Large intestine (tissue), 12 donors: ENCODE measurements at places on chromosomes 4 and X. TPM values are rescaled to one million over a fixed set of nuclear protein-coding genes. Genes with fewer than 3 reads are reported as not detected.

ZBED1 gene
- 35.9 TPM for polyA plus RNA-seq

- DNase-seq, result no peak
These were observed 333.3 kb upstream of the DDX53 start for GRCh38 chrX:22666441-22666840.

TEX13A gene
- polyA plus RNA-seq, result not detected

GRCh38 chr4:6749340-6750171, 33.0 kb upstream of the KIAA0232 start:
- DNase-seq, result peak; percentile 94

DNA sequence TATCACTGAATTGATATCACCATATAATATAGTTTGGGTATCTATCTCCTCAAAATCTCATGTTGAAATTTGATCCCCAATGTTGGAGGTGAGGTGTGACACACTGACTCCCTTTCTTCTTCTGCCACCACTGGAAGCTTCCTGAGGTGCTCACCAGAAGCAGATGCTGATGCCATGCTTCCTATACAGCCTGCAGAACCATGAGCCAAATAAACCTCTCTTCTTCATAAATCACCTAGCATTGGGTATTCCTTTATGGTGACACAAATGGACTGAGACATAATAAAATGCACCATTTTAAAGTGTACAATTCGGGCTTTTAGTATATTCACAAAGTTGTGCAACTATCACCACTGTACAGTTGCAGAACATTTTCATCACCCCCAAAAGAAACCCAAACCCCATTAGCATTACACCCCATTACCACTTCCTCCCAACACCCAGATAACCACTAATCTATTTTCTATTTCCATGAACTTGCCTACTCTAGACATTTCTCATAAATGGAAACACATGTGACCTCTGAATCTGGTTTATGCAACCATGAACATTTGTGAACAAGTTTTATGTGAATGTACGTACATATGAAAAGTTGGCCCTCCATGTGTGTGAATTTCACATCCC, 148.9 kb downstream of the OPHN1 start:
- no peak for DNase-seq

DNA sequence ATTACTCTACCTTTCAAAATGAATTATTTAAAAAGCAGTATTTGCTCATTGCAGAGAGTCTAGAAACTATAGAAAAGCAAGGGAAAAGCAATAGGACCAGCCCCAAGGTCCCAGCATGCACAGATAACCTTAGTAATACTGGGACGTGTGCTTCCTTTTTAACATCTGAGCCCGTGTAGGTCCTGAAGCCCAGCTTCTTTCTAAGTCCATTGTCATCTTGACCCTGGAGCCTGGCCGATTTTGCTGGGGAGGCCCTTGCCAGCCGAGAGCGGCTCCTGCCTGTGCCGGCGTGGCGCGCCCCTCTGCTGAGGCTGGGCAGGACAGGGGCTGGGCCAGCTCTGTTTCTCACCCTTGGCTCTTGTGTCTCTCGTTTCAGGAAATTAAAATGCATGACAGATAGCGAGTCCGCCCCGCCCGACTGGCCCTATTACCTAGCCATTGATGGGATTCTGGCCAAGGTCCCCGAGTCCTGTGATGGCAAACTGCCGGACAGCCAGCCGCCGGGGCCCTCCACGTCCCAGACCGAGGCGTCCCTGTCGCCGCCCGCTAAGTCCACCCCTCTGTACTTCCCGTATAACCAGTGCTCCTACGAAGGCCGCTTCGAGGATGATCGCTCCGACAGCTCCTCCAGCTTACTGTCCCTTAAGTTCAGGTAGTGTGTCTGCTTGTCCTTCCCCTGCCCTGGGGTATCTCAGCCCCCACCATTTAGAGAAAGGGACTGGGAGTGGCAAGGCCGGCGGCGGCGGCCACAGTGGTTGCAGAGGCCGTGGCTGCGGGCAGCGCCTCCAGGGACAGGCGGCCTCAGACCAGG, 4.1 kb downstream of the MSANTD1 start:
- DNase-seq, result no peak

FMR1 gene
- polyA plus RNA-seq, result 103 TPM

- DNase-seq, result no peak
These were observed 38.0 kb upstream of the GATB start for GRCh38 chr4:151798678-151799416.

DNA sequence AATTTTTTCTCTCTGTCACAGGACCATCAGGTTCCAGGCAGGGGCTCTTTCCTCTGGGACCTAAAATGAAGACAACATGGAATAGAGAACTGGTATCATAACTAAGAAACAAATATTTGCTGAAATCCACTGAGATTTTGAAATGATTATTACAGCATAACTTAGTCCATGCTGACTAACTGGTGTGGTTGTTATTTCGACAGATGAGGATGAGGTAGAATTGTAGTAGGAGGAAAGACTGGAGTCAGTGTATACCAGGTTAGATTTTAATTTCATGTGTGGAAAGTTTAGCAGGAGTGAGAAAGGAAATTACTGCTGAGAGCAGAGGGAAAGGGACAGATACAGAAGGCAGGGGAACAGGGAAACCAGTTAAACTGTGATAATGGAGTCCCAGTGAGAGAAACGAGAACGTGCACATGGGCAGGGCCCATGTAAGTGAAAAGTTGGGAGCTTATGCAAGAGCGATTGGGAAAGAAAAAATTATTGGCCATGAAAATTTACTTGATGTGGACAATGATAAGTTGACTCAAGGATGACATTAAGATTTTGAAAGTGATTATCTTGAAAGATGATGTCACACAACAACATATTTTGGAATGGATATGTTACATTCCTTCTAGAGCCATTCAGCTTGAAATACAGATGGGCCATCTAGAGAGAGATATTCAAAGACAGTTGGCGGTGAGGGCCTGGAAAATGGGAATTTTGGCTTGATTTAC, 98.7 kb upstream of the DDIT4L start:
- no peak for DNase-seq

DNA sequence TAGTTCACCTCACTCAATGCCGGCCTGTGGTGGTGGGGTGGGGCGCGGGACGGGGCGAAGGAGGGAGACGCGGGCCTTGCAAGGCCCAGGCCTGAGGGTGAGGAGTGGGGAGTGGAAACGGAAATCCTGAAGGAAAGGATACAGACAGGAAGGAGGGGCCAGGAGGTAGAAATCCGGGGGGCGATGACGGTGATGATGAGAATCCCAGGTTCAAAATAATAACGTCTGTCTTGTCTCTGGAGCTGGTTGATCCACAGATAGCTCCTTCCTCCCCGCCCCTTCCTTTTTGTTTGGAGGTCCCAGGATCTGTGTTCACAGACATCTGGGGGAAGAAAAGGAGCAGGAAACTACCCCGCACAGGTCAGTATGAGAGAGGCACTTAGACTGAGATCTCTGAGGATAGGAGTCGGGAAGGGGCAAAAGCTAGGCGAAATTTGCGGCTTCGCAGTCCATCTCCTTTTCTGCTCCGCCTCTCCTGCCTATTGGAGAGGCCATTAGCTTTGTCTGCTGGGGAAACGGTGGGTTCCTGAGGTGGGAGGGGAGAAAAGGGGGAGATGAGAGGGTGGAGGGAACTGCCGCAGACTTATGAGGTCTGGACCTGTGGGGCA, 746 bp downstream of the TCEAL7 start:
- peak; percentile 12 for DNase-seq

QRFPR gene
- polyA plus RNA-seq, result 0.97 TPM

BMPR1B gene
- 1.2 TPM for polyA plus RNA-seq

GRCh38 chrX:11444052-11444451, 150.8 kb downstream of the AMELX start:
- no peak for DNase-seq

DNA sequence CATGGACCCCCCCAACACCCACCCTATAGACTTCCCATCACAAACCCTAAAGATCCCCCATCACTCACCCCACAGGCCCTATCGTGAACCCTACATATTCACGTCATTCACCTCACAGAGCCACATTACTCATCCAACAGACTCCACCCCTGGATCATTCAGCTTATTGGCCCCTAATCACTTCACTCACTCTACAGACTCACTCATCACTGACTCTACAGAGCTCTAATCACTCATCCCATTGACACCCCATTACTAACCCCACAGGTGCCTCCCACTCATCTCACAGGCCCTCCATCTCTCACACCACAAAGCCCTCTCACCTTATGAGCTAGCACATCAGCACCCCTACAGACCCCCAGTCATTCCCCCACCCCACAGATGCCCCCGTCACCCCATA, 6.3 kb upstream of the TBC1D25 start:
- no peak for DNase-seq

GRCh38 chrX:11445540-11445939, 152.3 kb downstream of the AMELX start:
- no peak for DNase-seq

DNA sequence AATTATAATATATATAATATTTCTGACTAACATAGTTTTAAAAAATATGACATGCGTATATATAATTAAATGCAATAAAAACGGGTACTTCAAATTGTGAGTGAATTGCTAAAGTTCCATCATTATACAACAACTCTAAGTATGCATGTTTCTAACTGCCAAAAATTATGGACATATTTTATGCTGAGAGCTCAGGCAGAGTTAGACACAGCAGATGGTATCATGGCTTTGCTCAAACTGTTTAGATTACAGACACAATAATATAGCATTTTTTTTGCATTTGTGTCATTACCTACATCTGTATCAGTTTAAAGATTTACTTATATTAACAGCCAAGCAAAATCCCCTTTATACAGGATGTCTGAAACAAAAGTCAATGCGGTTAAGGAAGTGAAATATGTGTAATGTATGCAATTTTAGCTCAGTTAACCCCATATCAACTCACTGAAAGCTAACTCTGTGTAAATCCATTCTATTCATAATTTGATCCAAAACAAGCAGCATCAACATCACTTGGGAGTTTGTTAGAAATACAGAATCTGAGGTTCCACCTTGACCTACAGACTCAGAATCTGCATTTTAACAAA, 119.1 kb upstream of the CNKSR2 start:
- DNase-seq, result no peak

DNA sequence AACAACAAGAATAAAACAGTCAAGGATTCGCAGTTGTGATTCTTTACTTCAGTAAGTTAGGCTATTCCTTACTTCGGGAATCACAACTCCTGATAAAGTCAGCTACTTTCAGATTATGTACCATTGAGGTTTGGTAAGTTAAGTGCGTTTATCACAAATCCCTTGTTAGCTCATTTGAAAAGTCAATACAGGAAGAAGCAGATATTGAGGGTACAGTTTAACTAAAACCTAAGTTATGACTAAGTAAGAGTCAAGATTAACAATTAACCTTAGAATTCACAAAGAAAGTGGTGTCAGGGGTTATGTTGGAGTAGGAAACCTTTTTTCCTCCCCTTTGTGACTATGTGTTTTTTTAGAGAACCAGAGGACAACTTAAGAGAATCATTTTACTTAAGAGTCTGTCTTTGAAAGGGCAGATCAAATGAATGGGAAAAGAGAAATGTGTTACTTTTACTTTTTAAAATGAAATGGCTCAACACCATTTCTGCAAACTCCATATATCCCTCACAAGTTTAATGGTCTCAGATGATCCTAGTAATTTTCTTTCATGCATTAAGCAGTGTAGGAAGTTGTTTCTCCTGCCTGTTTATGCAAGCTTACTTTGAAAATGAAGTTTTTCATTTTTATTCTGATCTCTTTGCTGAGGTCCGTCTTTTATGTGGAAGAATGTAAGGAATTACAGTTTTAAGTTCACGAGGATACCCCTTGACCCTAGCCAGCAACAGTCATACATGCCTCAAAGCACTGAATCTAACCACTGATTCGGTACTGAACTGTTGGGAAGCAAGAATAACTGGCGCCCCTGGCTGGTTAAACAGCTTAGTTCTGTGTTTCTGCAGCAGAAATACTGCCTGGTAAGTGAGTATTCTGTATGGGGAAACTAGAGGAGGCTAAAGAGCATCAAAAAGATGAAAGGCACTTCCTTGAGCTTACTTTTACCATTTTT, 211.7 kb downstream of the SLC4A4 start:
- peak; percentile 73 for DNase-seq

ZGRF1 gene
- polyA plus RNA-seq, result 7.3 TPM

SLC16A2 gene
- polyA plus RNA-seq, result 7.2 TPM

NEUROG2 gene
- not detected for polyA plus RNA-seq

GRCh38 chrX:53321230-53321942, 40.0 kb upstream of the IQSEC2 start:
- no peak for DNase-seq

DNA sequence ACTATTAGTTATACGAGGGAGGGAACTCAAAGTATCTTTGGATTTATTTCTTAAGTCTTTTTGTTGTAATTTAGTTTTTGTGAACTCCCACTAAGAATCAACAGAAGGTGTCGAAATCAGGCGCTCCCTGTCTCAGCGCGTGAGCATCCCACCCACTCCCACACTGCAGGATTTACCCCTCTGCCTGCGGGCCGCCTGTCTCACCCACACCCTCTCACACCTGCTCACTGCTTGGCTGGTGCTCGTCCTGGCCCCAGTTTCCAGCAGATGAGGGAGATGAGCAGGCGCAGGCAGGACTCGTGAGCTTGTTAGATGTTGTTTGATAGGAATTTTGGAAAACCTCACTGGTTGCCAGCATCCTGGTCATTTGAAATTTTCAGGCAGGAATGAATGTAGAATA, 20.8 kb upstream of the HGFAC start:
- DNase-seq, result no peak

CD40LG gene
- 0.81 TPM for polyA plus RNA-seq

DNA sequence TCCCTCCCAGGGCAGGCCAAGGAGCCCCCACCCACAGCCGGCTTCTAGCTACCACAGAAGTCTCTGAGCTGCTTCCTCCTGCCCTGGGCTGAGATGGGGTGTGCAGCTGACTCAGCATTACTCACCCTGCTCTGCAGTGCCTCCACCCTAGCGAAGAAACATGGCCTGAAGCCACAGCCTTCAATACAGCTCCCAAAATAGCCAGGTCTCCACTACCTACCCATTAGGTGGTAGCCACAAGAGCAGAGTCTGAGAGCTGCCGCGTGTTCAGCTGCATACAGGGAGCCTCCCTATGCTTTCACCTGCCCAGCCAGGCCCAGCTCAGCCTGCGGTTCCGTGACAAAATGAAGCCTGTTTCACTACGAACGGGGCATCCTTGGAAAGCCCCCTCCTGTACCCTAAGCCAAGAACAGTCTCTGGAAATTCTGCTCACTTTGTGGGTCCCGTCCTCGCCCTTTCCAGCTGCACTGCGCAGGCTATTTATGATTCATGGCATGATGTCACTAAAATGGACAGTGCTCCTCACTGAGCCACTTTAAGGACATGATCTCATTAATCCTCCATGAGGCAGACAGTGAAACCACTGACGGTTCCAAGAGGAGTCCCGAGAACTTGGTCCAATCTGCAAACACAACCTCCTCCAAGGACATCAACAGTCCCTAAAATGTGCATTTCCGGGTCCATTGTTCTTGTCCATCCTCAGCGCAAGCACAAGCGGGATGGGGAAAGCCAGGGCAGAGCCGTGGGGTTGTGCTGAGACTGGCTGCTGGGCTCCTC, 20.2 kb downstream of the WDR1 start:
- DNase-seq, result no peak
